Neural crest cell (in vitro differentiated cells): ENCODE measurements at places on chromosomes 1 and 21. TPM values are rescaled to one million over a fixed set of nuclear protein-coding genes. Genes with fewer than 3 reads are reported as not detected.

- no peak for DNase-seq
These were observed 15.8 kb upstream of the JUN start for GRCh38 chr1:58799650-58800049.

- DNase-seq = no peak
These were observed 6.2 kb downstream of the EDN2 start for GRCh38 chr1:41478118-41478748.

DNA sequence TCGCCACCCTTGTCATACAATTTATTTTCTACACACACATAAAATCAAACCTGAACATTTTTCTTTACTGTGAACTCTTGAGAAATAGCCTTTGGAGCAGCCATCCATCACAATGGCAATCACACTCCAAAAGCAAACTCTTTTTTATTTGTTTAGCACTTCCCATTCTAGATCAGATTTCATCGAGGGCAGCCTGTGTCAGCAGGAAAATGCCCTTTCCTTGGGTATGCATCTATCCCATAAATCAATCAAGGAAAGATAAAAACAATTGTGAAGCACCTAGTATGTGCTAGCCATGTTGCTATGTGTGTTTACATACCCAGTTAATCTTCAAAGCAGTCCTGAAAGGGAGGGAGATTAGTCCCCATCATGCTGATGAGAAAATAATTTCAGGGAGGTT, 484.1 kb upstream of the USP24 start:
- no peak for DNase-seq

Gene C1QC
- total RNA-seq = not detected in 2 replicates

Gene TDRD5
- total RNA-seq = not detected in 2 replicates
